Ascending aorta (tissue), 2 donors: ENCODE measurements at places on chromosomes 1 and 21. TPM values are rescaled to one million over a fixed set of nuclear protein-coding genes. Genes with fewer than 3 reads are reported as not detected.

DNA sequence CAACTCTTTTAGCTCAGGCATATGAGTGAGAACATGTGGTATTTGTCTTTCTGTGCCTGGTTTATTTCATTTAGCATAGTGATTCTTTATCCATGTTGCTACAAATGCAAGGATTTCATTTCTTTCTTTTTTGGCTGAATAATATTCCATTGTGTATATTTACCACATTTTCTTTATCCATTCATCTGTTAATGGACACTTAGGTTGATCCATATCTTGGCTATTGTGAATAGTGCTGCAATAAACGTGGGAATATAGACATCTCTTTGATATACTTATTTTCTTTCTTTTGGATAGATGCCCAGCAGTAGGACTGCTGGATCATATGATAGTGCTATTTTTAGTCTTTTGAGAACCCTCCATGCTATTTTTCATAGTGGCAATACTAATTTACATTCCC lies 30.8 kb downstream of the ASB17 start:
- no peak for DNase-seq
- no peak overlapping the region for H3K27ac ChIP-seq
- no peaks in the 10 kb centered on the region for H3K27me3 ChIP-seq
- H3K4me1 ChIP-seq = no peaks in the 10 kb centered on the region
- no peak overlapping the region for H3K4me3 ChIP-seq

GRCh38 chr1:232667778-232668165 lies 37.8 kb upstream of the SIPA1L2 start:
- H3K4me3 ChIP-seq = no peak overlapping the region
- H3K27ac ChIP-seq = no peak overlapping the region
- H3K27me3 ChIP-seq = no peaks in the 10 kb centered on the region
- no peak for DNase-seq
- H3K36me3 ChIP-seq = no peaks in the 10 kb centered on the region

- H3K36me3 ChIP-seq = peaks cover under 1% of the 10 kb centered on the region
- DNase-seq = no peak
- H3K27ac ChIP-seq = no peak overlapping the region
- H3K4me3 ChIP-seq = no peak overlapping the region
- no peaks in the 10 kb centered on the region for H3K27me3 ChIP-seq
These were observed 3.0 kb upstream of the MCL1 start for GRCh38 chr1:150582371-150582770.

GRCh38 chr1:84426376-84426775 lies 28.1 kb downstream of the DNASE2B start:
- H3K27ac ChIP-seq = no peak overlapping the region
- no peak overlapping the region for H3K4me3 ChIP-seq
- H3K36me3 ChIP-seq = no peaks in the 10 kb centered on the region
- no peaks in the 10 kb centered on the region for H3K27me3 ChIP-seq
- H3K4me1 ChIP-seq = no peaks in the 10 kb centered on the region

GRCh38 chr1:31924839-31925238 lies 13.3 kb downstream of the PTP4A2 start:
- H3K4me1 ChIP-seq = peaks cover 56% of the 10 kb centered on the region
- H3K27me3 ChIP-seq = no peaks in the 10 kb centered on the region
- no peak overlapping the region for H3K27ac ChIP-seq
- DNase-seq = no peak

DNA sequence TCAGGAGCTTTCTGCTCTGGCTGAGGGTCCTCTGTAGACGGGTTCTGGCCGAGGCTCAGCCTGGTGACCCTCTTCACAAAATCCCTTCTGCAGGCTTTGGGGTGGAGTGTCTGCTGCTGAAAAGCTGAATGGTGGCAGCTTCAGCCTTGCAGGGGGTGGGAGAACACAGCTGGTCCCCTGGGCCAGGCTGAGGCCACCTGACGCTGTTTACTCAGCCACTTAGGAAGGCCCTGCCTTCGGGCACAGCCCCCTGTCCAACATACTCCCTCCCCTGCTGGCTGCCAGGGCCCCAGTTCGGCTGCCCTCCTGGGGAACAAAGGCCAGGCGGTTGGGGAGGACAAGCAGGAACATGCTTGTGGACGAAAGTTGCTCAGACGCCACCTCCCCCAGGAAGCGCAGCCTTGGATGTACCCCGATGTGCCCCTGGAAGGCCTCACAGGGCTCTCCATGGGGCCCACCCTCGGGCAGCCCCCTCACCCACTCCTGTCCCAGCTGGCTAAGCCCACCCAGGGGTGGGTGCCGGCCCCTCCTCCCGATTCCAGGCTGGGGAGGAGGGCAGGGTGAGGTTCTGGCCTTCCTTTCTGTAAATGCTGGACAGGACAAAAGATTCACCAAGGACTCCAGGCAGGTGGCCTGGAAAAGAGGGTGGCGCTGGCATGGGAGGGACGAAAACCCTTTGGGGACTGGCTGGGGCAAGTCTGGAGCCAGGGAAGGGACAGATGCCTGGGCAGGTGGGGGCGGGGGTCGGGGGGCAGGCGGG lies at the start of gene ANKRD65:
Gene ANKRD65, minus strand, starts transcription at position 130 of the 760 bp plus-strand sequence. CDS start 271 bp downstream, outside the sequence.
- H3K36me3 ChIP-seq = no peaks in the 10 kb centered on the region
- DNase-seq = no peak
- H3K27me3 ChIP-seq = no peaks in the 10 kb centered on the region
- H3K4me1 ChIP-seq = no peaks in the 10 kb centered on the region
- H3K27ac ChIP-seq = no peak within 1 kb of the TSS

DNA sequence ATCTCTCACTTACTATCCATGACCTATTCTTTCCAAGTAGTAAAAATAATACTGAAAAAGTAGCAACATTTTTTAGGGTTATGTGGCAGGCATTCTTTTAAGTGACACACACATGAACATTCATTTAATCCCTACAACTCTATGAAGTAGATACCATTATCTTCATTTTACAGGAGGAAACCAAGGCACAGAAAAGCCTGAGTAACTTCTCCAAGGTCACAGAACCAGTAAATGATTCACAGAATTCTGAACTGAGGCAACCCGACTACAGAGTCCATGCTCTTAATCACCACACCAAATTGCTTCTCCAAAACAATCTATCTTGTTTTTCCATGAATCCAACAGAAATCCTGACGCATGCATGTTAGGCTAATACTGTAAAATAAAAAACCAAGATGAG lies 17.5 kb downstream of the FUBP1 start:
- peaks cover 93% of the 10 kb centered on the region for H3K36me3 ChIP-seq
- H3K4me1 ChIP-seq = no peaks in the 10 kb centered on the region
- no peak overlapping the region for H3K27ac ChIP-seq
- no peaks in the 10 kb centered on the region for H3K27me3 ChIP-seq

GRCh38 chr1:224054012-224054411 lies 59.9 kb upstream of the FBXO28 start:
- no peaks in the 10 kb centered on the region for H3K27me3 ChIP-seq
- H3K27ac ChIP-seq = no peak overlapping the region
- H3K4me1 ChIP-seq = no peaks in the 10 kb centered on the region
- H3K36me3 ChIP-seq = no peaks in the 10 kb centered on the region
- H3K4me3 ChIP-seq = no peak overlapping the region

DNA sequence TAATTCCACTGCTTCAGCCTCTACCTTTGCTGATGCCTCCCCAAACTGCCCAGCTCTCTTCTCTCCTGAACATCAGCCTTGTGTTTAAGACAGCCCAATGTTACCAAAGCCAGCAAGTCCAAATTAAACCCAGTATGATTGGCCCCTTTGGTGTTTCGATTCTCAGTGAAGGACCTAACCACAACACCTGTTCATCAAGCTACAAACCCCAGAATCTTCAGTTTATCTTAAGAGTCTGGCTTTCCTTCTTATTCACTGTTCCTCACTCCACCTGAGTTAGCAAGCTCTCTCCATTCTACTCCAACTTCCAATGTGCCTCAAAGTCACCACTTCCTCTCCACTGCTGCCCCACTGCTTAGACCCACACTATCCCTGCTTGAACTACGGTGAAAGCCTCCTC lies 25.5 kb upstream of the ITPKB start:
- H3K27ac ChIP-seq = no peak overlapping the region
- no peaks in the 10 kb centered on the region for H3K4me1 ChIP-seq
- H3K27me3 ChIP-seq = no peaks in the 10 kb centered on the region
- no peak for DNase-seq
- no peaks in the 10 kb centered on the region for H3K36me3 ChIP-seq
- H3K4me3 ChIP-seq = no peak overlapping the region

DNA sequence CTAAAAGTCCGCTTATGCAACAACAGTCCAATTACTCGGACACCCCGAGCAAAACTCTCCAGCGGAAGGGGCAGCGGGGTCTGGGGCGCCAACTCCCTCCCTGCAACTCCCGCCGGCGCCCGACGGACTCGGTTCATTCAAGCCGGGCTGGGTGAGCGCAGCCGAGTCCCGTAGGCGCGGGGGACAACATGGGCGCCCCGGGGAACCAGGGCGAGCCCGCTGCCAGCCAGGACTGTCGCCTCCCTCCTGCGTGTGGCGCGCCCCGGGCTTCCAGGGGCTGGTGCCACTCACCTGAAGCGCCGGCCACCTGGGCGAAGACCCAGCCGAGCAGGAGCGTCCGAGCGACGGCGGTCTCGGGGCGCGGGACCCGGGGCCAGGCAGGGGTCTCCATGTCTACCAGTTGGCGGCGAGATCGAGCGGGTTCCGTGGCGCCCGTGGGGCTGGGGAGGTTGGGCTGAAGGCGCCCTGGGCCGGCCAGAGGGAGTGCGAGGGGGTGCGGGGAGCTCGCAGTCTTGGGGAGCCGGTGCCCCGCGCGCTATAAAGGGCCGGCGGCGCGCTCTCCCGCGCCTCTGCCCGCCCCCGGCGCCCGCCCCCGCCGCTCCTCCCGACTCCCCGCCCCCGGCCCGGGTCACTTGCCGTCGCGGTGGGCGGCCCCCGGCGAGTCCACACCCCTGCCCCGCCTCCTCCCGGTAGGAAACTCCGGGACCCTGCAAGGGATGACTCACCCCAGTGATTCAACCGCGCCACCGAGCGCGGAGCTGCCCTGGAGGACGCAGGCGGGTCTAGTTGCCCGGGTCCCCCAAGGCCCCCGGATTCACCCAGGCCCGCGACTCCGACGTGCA lies at the start of gene F3:
Gene F3, minus strand, starts transcription at position 514 of the 842 bp plus-strand sequence. Its CDS starts 123 bp downstream, at position 391.
- no peaks in the 10 kb centered on the region for H3K36me3 ChIP-seq
- H3K27me3 ChIP-seq = no peaks in the 10 kb centered on the region
- H3K4me3 ChIP-seq = peak within 1 kb of the TSS; percentile 100
- peaks cover 21% of the 10 kb centered on the region for H3K4me1 ChIP-seq
- peak within 1 kb of the TSS; percentile 97 for H3K27ac ChIP-seq

DNA sequence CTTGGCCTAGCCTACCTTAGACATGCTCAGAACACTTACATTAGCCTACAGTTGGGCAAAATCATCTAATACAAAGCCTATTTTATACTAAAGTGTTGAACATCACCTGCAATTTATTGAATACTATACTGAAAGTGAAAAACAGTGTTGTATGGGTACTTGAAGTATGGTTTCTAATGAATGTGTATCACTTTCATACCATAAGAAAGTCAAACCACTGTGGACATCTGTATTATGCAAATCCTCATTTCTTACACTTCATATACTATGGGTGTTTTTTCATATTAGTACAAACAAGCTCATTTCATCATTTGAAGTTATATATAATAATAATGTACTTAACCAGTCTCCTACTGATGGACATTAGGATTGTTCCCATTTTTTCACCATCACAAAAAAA lies 41.2 kb downstream of the TDRD5 start:
- H3K4me1 ChIP-seq = no peaks in the 10 kb centered on the region
- H3K36me3 ChIP-seq = no peaks in the 10 kb centered on the region
- DNase-seq = no peak
- H3K27me3 ChIP-seq = no peaks in the 10 kb centered on the region
- H3K4me3 ChIP-seq = no peak overlapping the region
- H3K27ac ChIP-seq = no peak overlapping the region

DNA sequence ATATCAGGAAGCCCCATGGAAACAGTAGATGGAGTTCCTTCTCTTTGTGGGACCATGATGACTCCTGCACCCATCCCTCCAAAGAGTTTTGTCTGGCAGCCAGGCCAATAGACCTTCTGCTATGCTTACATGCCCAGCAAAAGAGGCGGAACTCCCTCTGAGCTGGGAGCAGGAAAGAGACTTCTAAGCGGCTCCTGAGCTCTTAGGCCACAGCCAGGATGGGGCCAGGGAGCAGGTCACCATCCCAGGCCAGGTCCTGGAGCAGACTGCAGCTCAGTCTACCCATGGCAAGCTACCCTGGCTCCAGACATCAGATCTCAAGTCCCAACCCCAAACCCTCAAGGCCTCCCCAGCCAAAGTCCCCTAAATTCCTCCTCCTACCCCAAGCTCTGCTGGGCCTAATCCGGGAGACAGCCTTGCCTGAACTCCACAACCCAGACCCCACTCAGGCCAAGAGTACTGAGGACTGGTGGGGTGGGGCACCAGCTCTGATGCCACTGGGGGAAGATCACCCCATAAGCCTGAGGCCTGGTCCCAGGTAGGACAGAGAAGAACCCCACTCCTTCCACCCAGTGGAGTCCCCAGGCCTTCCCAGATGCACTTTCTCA lies 387.9 kb downstream of the MATN1 start:
- H3K27me3 ChIP-seq = no peaks in the 10 kb centered on the region
- peak; percentile 44 for DNase-seq
- no peak overlapping the region for H3K27ac ChIP-seq
- H3K4me1 ChIP-seq = no peaks in the 10 kb centered on the region

DNA sequence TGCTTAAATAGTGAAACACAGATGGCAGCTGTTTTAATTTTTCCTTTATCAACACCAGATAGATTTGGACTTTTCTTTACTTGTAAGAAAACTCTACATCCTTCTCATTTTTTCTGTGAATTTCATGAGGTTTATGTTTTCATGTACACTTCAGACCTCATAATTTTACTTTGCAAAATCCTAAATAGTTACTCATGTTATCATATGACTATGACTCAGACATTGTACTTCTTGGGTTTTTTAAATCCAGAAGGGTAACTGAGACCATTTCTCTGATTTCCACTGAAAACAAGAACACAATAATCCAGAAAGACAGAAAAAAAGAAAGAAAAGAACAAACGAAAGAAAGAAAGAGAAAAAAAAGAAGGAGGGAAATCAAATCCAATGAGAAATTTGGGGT lies 1021.6 kb downstream of the NCAM2 start:
- H3K36me3 ChIP-seq = no peaks in the 10 kb centered on the region
- H3K27me3 ChIP-seq = no peaks in the 10 kb centered on the region
- no peak for DNase-seq
- no peak overlapping the region for H3K4me3 ChIP-seq

DNA sequence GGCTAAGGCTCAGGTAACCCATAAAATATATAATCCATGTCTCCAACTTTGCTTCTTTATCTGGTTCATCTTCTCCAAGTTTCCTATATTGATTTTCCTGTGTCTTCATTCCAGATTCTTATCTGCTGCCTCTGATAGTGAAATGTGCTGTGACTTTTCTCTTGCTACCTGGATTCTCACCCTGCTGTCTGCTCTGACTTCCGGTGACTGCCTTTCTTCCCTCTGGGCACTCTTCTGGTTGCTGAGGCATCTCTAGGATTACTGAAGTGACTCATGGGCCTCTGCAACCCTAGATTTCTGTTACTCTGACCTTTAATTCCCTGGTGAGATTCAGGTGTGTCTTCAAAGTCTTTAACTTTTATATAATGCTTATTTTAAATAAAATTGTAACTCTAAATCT lies 46.9 kb downstream of the GIPC2 start:
- no peaks in the 10 kb centered on the region for H3K36me3 ChIP-seq
- H3K27me3 ChIP-seq = no peaks in the 10 kb centered on the region
- H3K27ac ChIP-seq = no peak overlapping the region
- no peak overlapping the region for H3K4me3 ChIP-seq
- no peaks in the 10 kb centered on the region for H3K4me1 ChIP-seq
- DNase-seq = no peak

OR2G6 gene
- total RNA-seq = not detected

FAM110D gene
- total RNA-seq = 60.0 TPM

GBP7 gene
- total RNA-seq = not detected
